ENCODE measurements at places on chromosomes 6 and 20.

GRCh38 chr20:49620364-49621240, 52.7 kb upstream of the PTGIS start:
- DNase-seq: no peak

- no peak for DNase-seq
These were observed 92.6 kb upstream of the SGK1 start for GRCh38 chr6:134410541-134410940.

GRCh38 chr6:118825661-118826060, 68.3 kb upstream of the ASF1A start:
- no peak for DNase-seq

DNA sequence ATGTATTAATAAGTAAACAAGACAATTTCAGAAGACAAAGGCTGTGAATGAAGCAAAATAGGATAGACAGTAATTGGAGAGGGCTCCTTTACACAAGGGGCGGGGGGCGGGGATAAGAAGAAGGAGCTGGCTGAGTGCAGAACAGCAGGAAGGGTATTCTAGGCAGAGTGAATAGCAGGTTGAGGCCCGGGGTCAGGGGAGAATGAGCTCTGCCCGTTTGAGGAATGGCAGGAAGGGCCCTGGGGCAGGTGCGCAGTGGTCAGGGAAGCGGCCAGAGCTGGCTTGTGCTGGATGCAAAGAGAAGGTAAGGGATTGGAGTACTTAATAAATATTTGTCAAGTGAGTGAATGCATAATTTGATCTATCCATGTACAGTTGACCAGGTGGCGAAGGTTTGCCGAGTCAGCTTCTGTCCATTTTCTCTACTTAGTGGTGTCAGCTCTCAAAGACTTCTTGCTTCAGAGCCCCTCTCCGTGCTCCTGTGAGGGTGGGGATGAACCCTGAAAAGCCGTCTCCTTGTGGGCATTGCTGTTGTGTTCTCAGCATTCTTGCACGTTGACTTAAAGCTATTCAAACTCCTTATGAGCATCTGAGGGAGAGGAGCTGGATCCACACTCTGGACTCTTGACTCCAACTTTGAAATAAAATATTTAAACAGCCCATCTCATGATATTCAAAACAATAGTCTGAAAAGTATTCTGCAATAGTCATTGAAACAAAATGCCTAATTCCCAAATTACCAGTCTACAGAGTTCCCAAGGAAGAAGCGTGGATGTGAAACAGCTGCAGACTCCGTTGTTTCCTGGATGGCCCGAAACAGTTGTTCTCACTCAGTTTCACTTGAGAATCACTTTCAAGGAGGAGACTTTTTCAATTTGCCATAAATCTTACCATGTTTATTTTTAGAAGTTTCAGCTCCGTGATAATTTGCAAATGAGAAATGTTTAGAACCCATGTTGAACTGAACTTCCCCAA, 105.1 kb downstream of the EDN3 start:
- peak; percentile 53 for DNase-seq

DNA sequence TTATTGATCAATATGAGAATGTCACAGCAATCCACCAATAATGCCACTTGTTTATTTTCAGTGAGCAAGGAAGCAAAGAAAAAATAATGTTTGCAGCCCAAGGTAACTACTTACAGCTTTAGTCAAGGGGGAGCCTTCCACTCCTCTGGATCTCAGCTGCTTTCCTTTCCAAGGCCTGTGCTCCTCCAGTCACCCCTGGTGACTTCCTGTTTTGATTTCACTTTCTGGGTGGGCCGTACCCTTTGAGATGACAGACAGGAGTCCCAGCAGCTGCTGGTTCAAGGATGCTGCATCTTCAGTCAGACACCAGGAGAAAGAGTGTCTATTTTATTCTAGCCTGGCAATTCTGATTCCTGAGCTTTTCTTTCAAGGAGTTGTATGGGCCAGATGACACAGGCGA, 5.6 kb upstream of the VNN2 start:
- DNase-seq: no peak

DNA sequence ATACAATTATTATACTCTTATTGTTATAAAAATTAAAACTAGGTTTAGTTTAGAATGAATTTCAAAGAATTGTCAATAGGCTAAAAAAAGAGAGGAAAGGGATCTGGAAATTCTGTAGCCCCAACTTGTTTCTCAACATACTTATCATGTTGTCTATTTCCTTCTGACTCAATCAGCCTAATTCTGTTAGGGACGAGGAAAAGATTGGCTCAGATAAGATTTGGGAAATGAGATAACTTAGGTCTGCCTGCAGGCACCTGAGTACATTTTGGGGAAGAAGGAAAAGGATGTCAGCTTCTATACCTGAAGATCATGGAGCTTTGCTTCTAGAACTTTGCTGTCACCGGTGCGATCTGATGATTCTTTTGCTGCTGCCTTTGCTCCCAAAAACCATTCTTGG, 238.8 kb downstream of the SYNE1 start:
- no peak for DNase-seq

GRCh38 chr6:67663105-67663895, 971.8 kb upstream of the ADGRB3 start:
- DNase-seq: no peak

DNA sequence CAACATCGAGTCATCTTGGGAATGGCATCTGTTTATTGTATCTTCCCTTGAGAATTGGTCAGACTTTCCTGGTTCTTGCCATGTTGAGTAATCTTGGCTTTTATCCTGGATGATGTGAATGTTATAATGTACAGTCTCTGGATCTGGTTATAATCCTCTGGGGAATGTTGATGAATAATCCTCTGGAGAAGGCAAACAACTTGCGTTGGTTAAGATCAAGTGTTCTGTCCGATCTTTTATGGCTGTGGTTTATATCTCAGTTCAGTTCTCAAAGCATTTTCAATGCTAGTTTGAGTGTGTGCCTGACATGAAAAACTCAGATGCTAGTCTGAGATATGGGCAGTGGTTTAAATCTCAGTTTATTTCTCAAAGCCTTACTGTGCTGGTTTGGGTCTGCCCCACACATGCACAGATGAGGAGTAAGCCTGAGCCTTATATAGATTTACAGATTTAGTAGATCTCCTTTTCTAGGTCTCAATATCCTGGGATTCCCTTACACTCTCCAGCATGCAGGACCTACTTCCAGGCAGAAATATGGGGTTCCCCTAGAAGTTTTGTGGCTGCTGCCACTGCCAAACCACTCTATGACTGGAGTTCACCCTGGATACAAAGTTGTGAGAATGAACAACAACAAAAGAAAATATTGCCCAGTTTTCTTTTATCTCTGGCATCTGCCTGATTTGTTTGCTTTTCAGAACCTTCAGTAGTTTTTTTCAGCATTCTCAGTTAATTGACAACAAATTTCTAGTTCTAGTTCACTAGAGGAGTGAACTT, 191.8 kb upstream of the MAN1A1 start:
- DNase-seq: no peak

DNA sequence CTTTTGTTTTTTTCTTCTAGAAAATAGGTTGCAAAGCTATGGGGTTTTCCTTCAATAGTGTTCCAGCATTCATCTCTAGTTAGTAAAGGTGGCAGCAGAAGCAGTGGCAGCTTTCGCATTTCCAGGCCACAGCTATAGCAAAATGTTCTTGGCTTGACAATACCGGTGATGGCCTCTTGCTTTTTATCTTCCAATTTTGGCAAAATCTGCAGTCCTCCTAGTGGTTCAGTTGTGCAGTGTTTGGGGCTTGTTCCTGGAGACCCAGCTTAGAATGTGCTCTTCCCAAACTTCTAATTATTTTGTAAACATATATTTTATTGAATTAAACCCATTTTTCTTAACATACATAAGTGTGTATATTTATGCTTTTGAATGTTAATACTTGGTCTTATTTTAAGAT, 370.6 kb upstream of the MAN1A1 start:
- no peak for DNase-seq
